ENCODE measurements at places on chromosomes 13 and 19.
A peak's percentile ranks its signal among the peaks of the same experiment; 100 is the strongest.

DNA sequence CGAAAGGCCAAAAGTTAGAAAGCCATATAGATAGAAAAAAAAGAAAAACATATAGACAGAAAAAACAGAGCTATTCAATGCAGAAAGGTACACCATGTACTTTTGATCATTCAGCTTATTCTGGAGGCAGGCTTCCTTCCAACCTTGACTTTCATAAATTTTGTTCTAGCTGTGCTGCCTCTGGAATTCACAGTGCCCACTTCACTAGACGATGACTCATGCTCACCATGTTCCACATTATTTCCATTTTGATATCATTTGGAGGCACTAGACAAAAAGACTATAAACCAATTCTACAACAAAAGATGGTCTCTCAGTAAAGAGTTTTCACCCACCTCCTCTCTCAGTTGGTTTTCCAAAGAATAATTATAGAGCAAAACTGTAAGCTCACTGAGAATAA is 229.0 kb upstream of the IPO5 start:
- no peak for DNase-seq

GRCh38 chr13:92842145-92842544 is 384.5 kb upstream of the GPC6 start:
- no peak for DNase-seq

- peak; percentile 69 for DNase-seq
Observed at GRCh38 chr19:18520848-18521691, 800 bp downstream of the ELL start.

DNA sequence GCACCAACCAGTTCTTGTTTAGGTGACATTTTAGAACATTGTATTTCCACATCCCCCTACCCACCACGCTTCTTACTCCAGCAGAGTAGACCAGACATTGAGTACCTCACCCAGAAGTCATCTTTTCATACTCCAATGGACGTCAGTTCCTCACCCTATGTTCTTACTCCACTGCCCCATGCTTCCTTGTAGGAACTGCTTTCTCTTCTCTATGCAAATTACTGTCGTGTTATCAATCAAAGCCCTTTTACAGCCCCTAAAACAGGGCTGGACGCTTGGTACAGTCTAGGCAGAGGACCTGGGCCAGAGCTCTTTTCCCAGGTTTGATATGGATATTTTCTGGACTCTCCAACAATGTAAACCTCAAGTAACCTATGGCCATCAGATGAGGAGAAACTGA is 58.2 kb downstream of the USP12 start:
- DNase-seq: no peak

GRCh38 chr19:3249408-3249807 is 24.9 kb downstream of the CELF5 start:
- DNase-seq: no peak

GRCh38 chr19:33460221-33460908 is 61.2 kb downstream of the PEPD start:
- DNase-seq: no peak

- DNase-seq: peak; percentile 50
Observed at GRCh38 chr13:43546816-43547215, 240.0 kb downstream of the ENOX1 start.

DNA sequence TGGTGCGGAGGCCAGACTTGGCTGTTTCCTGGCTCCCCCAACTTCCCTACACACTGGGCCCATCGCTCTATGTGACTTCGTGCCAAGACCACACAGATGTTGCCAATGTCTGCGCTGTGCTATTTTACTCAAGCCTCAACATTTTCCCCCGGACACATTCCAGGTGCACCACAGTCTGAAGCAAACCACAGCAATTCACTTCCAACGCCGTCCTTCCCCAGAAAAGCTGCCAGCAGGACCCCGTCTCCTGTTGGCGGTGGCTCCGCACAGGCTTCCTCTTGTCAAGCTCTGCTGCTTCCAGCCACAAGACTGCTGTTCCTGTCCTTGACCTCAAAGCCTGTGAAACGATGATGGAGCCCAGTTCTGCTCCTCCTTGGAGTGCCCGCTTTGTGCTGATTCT is 100.7 kb downstream of the CRYL1 start:
- no peak for DNase-seq

- DNase-seq: no peak
Observed at GRCh38 chr19:45512881-45513483, 5.7 kb downstream of the VASP start.

DNA sequence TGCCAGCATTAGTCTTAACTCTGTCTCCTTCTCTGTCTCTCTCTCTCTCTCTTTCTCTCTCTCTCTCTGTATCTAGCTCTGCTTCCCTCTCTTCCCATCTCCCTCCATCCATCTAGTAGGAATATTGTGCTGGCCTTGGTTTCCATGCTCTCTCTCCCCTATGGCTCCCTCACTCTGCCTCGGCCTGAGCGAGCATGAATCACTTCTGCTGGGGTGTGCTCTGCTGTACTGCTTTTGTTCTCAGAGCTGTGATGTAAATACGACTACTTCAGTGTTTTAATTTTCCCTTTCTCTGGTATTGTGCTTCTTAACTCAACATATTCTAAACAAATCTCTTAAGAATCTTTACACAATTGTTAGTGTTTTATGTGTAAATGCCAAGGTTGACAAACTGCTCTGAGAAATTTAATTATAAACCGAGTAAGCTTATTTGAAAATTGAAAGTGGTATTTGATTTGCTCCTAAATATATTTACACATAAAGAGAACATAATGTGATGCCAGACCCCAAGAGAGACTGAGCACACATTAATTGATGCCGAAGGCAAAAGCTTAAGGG is 211.5 kb upstream of the KL start:
- no peak for DNase-seq

GRCh38 chr13:105565136-105565727 is 970.2 kb downstream of the EFNB2 start:
- DNase-seq: no peak

DNA sequence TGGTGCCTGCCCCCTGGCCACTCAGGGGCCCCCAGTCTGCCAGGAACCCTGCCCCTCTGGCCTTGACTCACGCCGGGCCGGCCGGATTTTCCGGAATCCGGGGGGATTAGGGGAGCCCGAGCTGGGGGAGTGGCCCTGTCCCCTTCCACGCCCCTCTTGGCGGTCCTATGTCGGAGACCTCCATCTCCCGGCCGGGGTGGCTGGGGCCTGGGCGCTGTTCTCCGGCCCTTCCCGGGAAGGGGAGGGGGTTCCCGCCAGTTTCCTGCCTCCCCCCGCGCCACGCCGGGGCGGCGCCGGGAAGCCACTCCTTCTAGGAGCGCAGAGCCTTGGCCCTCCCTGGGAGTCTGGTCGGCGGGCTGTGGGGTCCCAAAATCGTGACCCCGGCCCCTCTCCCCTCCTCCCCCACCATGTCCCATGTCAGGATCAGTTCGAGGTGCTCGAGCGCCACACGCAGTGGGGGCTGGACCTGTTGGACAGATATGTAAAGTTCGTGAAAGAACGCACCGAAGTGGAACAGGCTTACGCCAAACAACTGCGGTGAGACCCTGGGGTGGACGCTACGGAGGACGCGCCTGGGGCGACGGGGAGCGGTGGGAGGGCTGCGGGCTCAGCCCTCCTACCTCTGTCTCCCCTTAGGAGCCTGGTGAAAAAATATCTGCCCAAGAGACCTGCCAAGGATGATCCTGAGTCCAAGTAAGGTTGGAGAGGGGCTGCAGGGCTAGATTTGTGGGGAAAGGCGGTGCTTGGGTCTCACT is 1.3 kb downstream of the TRIP10 start:
- DNase-seq: peak; percentile 84

DNA sequence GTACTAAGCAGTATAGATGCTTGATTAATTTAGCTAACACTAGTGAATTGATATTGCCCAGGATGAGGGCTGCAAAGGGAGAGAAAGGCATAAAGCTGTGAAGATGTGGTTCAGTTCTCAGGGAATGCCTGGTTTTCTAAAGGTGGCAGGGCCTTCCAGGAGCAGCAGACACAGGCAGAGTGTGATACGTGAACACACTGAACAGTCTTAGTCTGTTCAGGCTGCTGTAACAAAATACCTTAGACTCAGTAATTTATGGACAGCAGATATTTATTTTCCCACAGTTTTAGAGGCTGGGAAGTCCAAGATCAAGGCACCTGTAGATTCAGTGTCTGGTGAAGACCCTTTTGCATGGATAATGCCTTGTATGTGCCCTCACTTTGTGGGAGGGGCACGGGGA is 8.7 kb upstream of the SPATA13 start:
- no peak for DNase-seq

DNA sequence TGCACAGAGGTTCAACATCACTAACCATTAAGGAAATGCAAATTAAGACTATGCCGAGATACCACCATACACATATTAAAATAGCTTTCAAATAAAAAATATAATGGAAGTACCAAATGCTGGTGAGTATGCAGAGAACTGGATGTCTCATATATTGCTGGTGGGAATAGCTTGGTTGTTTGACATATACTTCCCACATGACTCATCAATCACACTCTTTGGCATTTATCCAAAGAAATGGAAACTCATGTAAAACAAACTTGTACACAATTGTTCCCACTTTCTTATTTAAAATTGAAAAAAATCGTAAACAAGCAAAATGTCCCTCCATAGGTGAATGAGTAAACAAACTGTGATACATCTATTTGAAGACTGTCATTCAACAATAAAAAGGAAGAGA is 982.6 kb upstream of the ATXN8OS start:
- no peak for DNase-seq

DNA sequence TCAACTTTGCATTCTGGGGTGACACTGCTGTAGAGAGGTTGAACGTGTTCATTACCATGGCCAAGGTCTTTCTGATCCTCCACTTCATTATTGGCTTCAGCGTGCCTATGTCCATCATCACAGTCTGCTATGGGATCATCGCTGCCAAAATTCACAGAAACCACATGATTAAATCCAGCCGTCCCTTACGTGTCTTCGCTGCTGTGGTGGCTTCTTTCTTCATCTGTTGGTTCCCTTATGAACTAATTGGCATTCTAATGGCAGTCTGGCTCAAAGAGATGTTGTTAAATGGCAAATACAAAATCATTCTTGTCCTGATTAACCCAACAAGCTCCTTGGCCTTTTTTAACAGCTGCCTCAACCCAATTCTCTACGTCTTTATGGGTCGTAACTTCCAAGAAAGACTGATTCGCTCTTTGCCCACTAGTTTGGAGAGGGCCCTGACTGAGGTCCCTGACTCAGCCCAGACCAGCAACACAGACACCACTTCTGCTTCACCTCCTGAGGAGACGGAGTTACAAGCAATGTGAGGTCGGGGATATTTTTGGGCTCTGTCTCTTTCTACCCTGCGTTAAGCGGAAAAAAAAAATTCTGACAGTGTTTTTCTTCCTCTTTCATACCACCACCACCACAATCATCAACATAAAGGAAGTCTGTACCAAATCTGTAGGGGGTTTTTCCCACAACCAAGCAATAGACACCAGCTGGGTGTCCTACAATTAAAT is 29.5 kb downstream of the FPR3 start:
- no peak for DNase-seq

- no peak for DNase-seq
Observed at GRCh38 chr19:49186108-49186507, 28.5 kb downstream of the TRPM4 start.

GRCh38 chr13:51945149-51945548 is 66.1 kb downstream of the ATP7B start:
- DNase-seq: no peak

- no peak for DNase-seq
Observed at GRCh38 chr19:49502866-49503581, 6.8 kb downstream of the RPS11 start.

DNA sequence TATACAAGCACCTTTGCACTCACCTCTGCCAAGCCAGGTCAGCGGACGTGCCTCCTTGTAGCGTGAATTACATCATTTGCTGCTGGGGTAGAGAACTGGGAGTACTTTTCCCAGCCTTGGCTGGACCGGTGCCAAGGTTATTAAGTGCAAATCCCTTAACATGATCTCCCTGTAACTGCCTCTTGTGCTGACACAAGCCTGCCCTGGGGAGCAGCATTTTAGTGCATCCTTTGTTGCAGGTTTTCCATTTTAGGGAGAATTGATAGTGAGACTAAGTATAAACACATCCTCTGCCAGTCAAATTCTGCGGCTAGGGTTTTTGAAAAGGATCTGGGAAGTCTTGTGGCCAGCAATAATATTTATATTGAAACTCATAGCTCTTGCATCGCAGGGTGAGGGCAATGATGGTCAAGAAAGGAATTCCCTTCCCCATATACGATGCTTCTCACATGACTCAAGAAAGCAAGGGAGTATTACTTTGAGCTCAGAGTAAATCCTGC is 32.7 kb upstream of the DCLK1 start:
- DNase-seq: no peak

DNA sequence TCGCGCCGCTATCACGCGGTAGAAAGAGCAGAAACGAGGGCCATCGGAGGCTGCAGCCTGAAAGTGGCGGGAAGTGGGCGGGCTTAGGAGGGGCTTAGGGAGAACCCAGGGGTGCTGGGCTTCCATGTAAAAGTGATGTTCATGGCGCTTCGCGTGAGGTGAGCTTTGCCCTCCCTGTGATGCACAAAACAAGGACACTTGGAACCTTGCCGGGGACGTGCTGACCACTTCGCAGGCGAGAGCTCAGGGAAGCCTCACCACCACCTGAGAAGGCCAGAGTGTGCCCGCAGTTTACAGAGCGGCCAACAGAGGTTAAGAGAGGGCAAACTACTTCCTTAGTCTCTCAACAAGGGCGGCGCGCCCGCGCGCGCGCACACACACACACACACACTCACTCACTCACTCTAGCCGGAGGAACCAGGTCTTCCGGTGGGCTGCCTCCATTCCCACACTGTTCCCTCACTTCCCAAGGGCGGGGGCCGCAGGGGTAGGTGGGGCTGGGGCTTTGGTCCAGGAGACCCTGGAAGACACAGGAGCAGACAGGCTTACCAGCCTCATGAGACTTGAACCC is 651 bp downstream of the GAPDHS start:
- DNase-seq: no peak

- no peak for DNase-seq
Observed at GRCh38 chr19:33697766-33698165, 76.0 kb downstream of the CHST8 start.

GRCh38 chr19:23241419-23241818 is 8.8 kb downstream of the ZNF724 start:
- DNase-seq: no peak

DNA sequence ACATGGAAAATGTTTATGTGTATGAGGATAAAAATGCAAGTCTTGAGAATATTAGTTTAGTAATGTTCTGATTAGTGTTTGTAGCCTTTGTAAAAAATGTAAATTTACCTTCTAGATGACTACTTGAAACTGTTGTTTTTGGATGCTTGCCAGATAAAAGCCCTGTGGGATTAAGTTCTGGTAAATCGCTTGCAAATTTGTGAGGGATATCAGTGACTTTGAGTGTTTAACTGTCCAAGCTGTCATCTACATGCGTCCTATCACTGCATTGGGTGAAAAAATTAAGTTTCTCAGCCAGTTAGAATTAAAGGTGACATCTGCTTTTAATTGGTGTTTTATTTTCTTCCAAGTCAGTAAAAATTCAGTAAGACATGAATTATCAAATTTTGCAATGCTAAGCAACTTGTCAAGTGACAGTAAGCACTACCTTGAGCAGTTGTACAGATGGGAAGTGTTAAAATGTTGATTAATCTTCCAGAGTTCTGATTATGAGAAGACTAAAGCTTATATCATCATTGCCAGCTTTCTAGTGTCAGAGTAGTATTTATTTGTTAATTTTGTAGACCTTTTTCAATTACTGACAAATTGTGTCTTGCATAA is 88.0 kb downstream of the PCCA start:
- DNase-seq: no peak

- peak; percentile 53 for DNase-seq
Observed at GRCh38 chr13:114110091-114110829, 22.2 kb downstream of the RASA3 start.
